ENCODE measurements at places on chromosomes 5 and 9.

GRCh38 chr5:1732945-1733344, 66.7 kb downstream of the MRPL36 start:
- DNase-seq, result no peak

- no peak for DNase-seq
Observed at GRCh38 chr5:112532654-112533360, 113.7 kb upstream of the EPB41L4A start.

DNA sequence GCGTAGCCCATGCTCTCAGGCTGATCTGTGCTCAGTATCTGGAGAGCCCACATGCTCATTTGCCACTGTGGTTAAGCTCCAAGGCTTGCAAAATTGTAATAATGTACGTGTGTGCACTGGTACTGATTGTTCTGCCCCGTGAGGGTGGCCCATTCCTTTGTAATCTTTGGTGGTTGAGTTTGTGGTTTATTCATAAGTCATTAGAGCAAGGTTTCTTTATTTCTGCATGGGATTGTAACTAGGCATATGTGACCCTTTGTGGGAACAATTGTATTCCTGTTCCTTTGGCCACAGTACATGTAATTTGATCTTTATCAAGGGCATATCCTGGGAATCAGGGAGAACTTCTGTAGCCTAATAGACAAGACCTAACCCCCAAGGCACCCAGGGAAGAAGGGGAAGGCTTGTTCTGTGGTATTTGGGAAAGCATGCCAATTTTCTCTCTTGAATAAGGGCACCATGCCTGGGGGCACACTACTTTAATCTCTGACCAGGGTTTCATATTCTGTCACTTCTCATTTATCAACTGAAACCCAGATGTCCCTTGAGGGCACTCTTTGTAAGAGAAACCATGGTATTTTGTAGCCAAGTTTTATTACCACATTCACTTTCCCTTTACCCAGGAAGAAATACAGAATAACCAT, 74.6 kb downstream of the NPR3 start:
- no peak for DNase-seq

GRCh38 chr9:14236591-14236990, 77.3 kb downstream of the NFIB start:
- no peak for DNase-seq

DNA sequence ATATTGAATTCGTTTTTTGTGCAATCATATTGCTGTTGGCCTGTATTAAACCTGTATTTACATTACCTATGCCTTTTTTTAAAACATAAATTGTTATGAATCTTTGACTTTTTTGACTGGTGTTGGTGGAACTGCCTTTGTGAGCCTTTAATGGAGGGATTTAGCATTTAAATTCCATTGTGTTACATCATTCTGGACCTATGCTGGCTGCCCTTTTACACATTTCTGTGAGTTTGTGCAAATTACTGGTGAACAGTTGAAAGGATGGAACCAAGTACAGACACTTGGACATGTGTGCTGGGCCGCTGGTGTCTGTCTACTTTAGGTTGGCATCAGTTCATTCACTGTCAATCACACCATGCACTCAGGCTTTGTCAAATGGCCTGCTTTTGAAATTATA, 3.4 kb downstream of the SNX18 start:
- no peak for DNase-seq

DNA sequence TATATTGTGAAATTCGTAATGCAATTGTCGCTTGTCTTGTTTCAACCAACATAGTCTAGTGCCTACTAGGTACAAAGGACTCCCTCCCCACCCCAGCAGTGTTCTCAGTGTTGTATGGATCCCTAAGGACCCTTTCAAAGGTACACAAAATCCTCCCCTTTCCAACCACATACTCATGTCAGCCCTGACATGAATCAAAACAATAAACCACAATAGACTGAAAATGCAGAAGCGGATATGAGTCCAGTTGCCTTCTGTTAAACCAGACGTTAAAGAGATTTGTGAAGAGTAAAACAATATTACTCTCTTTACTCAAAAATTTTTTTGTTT, 82.4 kb upstream of the IFNK start:
- DNase-seq, result no peak

DNA sequence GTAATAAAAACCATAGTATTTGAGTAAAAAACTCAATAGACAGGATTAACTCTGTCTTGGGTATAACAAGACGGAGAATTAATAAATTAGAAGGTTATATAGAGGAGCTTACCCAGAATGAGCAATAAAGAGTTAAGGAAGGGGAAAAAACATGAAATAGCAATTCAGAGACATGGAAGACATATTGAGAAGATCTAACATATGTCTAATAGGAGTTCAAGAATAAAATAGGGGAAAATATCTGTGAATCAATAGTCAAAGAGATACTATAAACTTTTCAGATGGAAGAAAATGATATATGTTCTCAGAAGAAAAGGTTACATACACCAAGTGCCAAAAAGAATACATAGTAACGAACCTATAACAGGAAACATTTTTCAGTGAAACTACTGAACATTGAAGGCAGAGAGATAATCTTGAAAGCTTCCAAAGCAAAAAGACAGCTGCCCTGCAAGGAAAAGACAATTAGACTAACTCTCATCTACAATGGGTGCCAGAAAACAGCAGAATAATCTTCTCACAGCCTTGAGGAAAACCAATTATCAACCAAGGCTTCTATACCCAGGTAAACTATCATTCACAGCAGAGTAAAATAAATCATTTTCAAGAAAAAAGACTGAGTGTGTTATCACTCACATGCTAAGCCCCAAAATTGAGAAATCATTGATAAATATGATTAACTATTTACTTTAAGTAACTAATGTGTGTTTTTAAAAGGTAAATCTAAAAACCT, 106.0 kb downstream of the ENC1 start:
- no peak for DNase-seq

DNA sequence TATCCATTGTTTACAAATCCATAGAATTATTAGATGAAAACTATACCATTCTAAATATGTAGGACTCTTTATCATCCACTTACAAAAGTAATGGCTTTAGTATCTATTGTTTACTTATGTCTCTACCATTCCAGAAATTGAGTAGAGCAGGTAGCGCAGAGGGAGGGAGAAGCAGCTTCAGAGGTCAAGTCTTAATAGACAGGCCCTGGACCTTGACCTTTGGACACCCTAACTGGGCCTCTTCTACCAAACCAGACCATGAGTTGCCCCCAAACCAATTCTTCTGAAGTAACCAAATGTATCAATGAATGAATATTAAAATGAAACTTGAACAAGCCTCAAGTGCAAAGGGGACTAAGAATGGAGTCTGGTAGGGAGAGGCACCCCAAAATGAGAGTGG, 124.9 kb upstream of the ANKRD55 start:
- no peak for DNase-seq

- no peak for DNase-seq
Observed at GRCh38 chr5:153594785-153595184, 104.3 kb downstream of the GRIA1 start.

DNA sequence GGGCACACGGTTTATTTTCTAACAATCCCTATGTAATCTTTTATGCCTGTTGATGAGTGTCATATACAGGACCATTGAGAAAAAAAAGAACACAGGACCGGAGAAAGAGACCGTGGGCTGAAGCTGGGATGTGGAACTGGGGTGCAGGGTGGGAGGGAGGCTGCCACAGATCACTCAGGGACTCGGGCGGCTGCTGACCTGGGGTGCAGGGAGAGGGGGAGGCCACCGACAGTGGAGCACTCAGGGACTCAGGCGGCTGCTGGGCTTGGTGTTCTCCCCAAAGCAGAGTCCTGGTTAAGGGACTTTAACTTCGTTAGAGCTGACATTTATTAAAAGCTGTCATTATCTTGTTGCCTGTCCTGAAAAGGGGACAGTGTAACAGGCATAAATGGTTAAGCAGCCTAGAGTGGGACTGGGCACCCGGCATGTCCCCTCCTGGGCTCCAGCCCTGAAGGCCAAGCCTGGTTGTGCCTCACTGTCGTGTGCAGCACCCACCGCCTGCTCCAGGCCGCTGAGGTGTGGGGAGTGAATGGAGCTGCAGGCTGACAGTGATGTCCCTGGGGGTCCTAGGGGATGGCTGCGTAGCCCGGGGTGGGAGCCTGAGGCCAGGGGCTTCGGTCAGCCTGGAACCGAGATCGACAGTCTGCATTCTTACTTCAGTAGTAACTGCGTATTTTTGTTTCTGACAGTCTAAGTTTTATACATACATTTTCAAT, 14.0 kb downstream of the NDUFS6 start:
- DNase-seq, result no peak

- DNase-seq, result no peak
Observed at GRCh38 chr9:113645227-113645977, 181.9 kb downstream of the RGS3 start.

- peak; percentile 26 for DNase-seq
Observed at GRCh38 chr5:93580927-93581445, at the start of gene NR2F1-AS1. Gene NR2F1-AS1, minus strand, starts transcription at chr5:93581219.

Measured in A549 (cell line).